ENCODE measurements at places on chromosomes 2 and 18.

DNA sequence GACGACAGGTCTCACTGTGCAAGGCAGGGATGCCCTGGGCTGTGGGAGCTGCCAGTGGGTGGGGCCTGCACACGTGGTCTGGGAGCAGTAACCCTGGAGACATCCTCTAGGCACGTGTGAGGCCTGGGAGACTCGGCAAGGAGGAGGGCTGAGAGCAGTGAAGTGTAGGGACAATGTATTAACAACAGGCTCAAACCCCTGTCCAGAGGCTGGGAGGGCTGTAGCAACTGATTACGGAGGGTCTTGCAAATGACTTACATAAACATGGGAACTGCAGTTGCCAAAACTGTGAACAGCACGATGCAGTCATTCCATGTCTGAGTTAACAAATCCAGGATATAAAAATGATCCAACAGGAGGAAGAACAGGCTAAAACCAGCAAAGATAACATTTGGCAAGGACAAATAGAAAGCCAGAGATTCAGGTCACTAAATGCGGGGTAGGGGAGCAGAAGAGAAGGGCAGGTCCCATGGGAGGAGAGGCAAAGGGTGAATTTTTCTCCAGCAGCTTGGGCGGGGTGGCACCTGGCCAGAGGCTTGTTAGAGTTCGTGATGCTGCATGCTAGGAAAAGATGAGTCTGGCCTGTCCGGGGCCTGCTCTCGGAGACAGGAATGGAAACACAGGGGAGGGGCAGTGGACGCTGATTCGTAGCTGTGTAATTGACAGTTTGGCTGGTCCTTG lies 44.9 kb downstream of the CYP27C1 start:
- no peak for DNase-seq

GRCh38 chr2:58127111-58127510 lies 80.5 kb downstream of the VRK2 start:
- DNase-seq, result no peak

- DNase-seq, result peak; percentile 70
Measured at GRCh38 chr18:32092422-32093101, 888 bp downstream of the RNF138 start.

DNA sequence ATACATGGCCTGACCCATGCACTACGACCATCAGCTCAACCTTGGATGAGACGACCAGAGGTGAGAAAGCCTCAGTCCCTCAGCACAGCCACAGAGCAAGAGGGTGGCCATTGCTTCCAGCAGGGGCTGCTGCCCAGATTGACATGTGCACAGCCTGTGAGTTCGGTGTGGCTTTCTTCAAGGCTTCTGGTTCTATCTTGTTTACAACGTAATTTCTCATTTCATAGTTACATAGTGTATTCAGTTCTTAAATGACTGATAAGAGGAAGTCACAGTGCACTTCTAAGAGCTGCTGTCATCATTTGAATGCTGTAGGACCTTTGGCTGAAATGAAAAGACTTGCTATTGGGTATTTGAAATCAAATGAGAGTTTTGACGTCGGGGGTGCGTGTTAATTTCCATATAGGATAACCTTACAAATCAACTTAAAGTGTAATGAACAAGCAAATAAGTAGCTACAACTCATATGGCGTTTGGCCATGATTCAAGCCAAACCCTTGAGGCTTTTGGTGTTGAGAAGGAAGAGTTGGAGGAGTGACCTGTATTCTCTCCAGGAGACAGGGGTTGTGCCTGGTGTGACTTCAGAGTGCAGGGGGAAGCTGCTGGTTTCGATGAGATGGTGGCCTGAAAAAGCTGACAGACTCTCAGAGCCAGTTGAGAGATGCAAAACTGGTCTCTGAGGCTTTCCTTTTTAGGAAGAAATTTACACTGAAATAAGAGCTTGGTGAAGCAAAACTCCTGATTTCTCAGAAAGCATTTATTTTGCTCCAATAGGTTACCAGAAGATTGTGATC lies 51.0 kb downstream of the TSHZ1 start:
- DNase-seq, result no peak

- no peak for DNase-seq
Measured at GRCh38 chr2:16553226-16553625, 112.4 kb downstream of the CYRIA start.
